Stimulated activated CD4-positive, alpha-beta T cell treated with anti-CD3 and anti-CD28 coated beads, Interleukin-12 subunit alpha, Interleukin-12 subunit beta, amount 100 ng/mL, for 4 hours (primary cell): ENCODE measurements at places on chromosomes 2 and 18.

DNA sequence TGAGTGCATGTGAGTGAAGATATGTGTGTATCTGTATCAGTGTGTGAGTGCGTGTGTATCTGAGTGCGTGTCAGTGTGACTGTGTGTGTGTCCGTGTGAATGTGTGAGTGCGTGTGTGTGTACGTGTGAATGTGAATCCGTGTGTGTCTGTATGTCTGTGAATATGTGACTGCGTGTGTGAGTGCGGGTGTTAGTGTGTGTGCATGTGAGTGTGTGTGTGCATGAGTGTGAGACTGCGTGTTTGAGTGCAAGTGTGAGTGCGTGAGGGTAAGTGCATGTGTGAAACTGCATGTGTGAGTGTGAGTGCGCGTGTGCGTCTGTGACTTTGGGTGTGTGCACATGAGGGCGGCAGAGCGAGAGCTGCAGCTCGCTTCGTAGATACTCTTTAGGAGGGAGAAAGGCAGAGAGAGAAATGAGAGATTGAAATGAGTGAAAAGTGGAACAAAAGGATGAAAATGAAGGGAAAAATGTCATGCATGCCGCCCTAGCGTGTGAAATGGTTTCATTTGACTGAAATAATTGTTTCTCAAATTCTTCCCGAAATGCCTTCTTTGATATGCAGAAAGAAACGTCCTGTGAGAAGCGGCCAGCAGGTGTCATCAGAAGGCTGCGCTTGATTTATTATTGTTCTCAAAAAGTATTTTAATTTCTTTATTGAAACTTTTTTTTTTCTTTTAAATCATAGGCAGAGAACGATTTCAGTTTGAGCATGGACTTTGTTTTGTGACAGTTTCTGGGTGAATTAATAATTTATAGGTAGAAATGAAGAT is 25.6 kb downstream of the ZNF407 start:
- no peak for DNase-seq

DNA sequence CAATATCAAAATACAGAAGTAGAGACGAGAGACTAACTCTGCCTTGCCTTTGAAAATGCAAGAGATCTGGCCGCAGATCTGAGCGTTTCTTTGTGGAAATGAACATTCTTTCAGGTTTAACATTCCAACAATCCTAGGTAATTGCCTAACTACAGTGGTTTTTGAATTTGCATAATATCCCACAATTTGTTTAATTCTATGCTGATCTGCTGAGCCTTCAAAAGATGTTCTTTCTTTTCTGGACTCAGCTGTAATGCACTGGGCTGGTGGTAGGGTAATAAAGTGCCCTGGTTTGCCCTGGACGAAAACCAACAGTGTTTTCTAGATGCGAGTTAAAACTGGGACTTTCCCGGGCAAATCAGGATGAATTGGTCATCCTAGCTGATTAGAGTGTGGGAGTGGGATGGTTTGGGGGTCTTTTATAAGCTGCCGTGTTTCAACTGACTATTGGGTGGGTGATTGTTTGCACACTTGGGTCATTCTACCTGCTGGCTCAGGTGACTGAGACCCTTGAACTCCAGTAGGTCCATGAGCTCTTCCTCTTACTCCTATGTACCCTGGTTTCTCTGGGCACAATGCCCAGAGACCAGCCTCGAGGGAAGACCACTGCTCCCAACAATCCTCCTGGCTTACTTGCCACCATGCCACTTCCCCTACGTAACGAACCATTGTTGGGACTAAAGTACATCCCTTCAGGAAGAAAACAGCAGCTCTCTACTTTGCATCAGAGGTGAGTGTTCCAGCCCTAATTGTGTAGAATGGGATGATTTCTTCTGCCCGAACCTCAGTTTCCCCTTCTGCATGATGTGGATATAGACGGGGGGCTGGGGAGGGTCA is 3.4 kb upstream of the PAX8 start:
- no peak for DNase-seq

- DNase-seq = peak; percentile 38
Observed at GRCh38 chr18:58687871-58688308, 16.6 kb downstream of the MALT1 start.

DNA sequence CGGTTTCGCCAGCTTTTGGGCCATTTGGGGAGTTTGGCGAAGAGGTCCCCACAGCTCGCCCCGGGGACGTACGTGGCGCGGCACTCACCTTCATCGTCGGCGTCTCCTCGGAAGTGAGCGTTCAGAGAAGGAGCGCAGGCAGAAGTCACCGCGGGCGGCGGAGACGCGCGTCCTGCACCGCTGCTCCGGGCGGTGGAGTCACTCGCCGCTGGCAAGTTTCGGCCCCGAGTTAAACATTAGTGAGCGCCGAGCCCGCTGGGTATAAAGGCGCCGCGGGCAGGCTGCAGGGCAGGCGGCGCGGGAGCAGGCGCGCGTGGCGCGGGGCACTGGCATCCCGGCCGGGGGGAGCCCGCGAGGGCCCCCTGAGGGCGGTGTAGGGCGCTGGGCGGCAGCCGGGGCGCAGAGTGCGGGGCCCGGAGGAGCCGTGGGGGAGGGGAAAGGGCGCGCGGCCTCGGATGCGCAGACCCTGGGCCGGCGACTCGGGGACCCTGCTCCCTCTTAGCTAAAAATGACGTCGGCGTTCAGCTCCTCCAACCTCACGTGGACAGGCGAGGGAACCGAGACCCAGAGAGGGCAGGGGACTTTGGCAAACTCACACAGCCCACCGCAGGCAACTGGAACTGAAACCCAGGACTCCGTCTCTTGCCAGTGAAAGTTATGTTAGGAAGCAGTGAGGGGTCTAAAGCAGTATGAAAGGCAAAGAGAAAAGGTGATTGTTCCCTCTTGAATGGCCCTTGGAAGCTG is at the start of gene DPP4:
DPP4 (minus strand) TSS at position 328 of the 744 bp plus-strand sequence; CDS start at position 94, 234 bp downstream.
- peak; percentile 47 for DNase-seq

GRCh38 chr2:144358979-144359541 is 160.9 kb downstream of the ZEB2 start:
- DNase-seq = no peak

DNA sequence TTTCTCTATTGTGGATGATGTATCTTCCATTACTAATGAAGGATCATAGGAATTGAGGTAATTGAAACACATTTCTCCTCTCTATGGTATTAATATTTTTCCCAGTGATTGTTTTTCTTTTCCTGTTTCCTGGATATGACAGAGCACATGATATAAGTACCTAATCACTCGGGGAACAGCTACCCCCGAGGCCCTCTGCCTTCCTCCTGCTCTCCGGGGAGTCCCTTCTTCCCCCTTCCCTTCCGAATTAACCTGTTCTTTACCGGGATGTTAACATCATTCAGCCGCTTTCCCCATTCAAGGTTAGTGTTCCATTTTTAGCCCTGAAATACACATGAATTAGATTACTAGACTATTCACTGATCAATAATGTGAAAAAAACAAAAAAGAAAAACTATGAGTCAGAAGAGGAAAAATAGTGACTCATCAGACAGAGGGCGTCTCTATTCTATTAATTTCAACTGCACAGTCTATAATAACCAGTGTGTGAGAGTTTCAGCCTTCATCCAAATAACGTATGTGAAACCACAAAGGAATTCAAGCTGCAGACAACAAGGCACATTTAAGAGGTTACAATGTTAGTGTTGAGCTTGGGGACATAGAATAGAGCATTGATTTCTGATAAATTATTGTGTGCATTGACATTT is 450.8 kb downstream of the DLGAP1 start:
- DNase-seq = no peak
